IPS DF 6.9 (cell line): ENCODE measurements at places on chromosomes 7 and 10.

DNA sequence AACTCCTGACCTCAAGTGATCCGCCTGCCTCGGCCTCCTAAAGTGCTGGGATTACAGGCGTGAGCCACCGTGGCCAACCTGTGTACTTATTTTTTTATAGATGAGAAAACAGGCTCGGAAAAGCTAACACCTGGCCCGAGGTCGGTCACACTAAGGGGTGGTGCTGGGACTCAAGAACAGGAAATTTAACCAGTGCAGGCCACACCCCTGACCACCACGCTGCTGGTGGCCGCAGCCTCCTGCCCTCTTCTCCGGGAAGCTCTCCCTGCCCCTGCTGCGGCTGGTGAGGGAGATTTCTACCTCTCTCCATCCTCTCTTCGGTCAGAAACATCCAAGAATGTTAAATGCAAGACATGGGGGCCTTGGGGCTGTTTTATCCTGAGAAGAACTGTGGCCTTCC is 63.2 kb downstream of the TNRC18 start:
- no peak for DNase-seq

- no peak for DNase-seq
Observed at GRCh38 chr7:155303897-155304296, 6.2 kb downstream of the INSIG1 start.

GRCh38 chr7:144834641-144835144 is 1.2 kb downstream of the TPK1 start:
- no peak for DNase-seq

- no peak for DNase-seq
Observed at GRCh38 chr10:132716691-132717490, 69.1 kb downstream of the NKX6-2 start.

GRCh38 chr10:114282526-114282925 is 43.5 kb downstream of the VWA2 start:
- DNase-seq: no peak

GRCh38 chr10:14971867-14972448 is 12.8 kb downstream of the MEIG1 start:
- DNase-seq: no peak

DNA sequence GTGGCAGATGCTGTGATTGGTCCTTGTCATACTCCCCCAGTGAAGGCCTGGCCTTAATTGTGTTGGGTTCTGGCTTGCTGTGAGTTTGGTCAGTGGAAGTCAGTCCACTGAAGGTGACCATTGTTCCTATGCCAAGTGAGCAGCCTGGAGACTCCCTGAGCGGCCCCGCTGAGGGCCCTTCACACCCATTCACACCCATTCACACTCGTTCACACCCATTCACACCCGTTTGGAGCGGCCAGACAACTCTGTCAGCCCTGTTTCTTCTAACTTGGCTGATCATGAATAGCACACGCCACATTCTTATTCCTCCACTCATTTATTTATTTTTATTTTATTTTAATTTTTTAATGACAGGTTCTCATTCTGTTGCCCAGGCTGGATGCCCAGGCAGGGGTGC is 61.5 kb downstream of the C10orf120 start:
- no peak for DNase-seq

DNA sequence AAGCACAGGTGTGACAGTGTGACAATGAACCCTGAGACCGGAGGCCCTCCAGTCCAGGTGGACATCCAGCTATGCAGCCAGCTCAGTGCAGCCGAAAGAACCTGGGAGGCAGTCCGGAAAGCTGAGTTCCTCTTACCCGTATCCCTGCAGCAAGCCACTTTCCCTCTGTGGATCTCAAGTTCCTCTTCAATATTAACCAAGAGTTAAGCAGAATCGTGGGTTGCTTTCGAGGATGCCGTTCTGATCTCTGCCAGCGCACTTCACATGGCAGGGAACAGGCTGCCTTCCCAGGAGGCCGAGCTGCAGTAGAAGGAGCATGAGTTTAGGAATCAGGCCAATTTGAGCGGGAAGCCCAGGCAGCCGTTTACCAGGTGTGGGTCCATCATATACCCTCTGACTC is 591.6 kb downstream of the SDK1 start:
- no peak for DNase-seq

- DNase-seq: no peak
Observed at GRCh38 chr10:16519908-16520861, 1.5 kb downstream of the C1QL3 start.

- DNase-seq: no peak
Observed at GRCh38 chr7:155355745-155356144, 58.1 kb downstream of the INSIG1 start.
